Sigmoid colon (tissue), 7 donors: ENCODE measurements at places on chromosomes 13 and 19. TPM values are rescaled to one million over a fixed set of nuclear protein-coding genes. Genes with fewer than 3 reads are reported as not detected.

- DNase-seq = no peak
- no peak overlapping the region for H3K4me3 ChIP-seq
- H3K27me3 ChIP-seq = no peaks in the 10 kb centered on the region
- no peaks in the 10 kb centered on the region for H3K36me3 ChIP-seq
- H3K27ac ChIP-seq = no peak overlapping the region
Measured at GRCh38 chr13:93797463-93797862, 570.9 kb downstream of the GPC6 start.

GRCh38 chr19:48591021-48591420, 15.5 kb upstream of the SPACA4 start:
- no peak overlapping the region for H3K4me3 ChIP-seq
- H3K4me1 ChIP-seq = peaks cover 5% of the 10 kb centered on the region
- H3K27ac ChIP-seq = no peak overlapping the region
- no peaks in the 10 kb centered on the region for H3K36me3 ChIP-seq
- no peak for DNase-seq

Gene JSRP1
- polyA plus RNA-seq = 1.0 TPM

GRCh38 chr19:38319421-38320258, at the start of gene KCNK6:
Gene KCNK6 (plus strand): TSS chr19:38319845. CDS start chr19:38319951, 106 bp downstream.
- H3K27ac ChIP-seq = peak within 1 kb of the TSS; percentile 98
- H3K4me1 ChIP-seq = no peaks in the 10 kb centered on the region
- no peaks in the 10 kb centered on the region for H3K27me3 ChIP-seq
- no peaks in the 10 kb centered on the region for H3K36me3 ChIP-seq

GRCh38 chr19:3517638-3518037, 11.5 kb downstream of the FZR1 start:
- H3K27ac ChIP-seq = no peak overlapping the region
- no peaks in the 10 kb centered on the region for H3K36me3 ChIP-seq
- no peaks in the 10 kb centered on the region for H3K27me3 ChIP-seq
- DNase-seq = no peak

Gene SLC1A6
- 0.06 TPM for polyA plus RNA-seq

Gene SIGLEC6
- 0.64 TPM for polyA plus RNA-seq

DNA sequence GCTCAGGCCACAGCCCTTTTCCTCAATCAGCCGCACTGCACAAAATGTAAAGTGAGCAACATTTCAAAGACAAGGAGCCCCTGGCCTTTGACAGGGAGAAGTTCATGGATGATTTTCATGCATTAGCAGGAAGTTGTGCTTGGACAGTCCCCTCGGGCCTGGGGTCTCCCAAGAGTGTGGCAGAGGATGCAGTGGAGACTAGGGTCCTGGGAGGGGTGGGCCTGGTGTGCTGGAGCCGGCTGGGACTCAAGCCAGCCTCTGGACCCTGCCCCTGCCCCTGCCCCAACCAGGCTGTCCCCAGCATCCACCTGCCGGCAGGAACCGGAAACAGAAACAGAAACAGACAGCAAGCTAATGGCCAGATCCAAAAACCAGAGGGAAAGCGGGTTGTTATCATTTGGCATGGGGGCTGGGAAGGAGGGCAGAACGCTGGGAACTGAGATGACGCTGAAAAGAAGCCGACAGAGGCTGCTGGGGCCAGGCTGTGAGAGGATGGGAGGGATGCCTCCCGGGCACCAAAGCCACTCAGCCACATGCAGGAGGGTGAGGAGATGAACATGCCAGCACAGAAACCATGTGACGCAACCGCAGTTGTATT, 2.3 kb downstream of the GAS6 start:
- no peaks in the 10 kb centered on the region for H3K27me3 ChIP-seq
- H3K27ac ChIP-seq = peak overlapping the region; percentile 93
- no peaks in the 10 kb centered on the region for H3K36me3 ChIP-seq
- no peak overlapping the region for H3K4me3 ChIP-seq

DNA sequence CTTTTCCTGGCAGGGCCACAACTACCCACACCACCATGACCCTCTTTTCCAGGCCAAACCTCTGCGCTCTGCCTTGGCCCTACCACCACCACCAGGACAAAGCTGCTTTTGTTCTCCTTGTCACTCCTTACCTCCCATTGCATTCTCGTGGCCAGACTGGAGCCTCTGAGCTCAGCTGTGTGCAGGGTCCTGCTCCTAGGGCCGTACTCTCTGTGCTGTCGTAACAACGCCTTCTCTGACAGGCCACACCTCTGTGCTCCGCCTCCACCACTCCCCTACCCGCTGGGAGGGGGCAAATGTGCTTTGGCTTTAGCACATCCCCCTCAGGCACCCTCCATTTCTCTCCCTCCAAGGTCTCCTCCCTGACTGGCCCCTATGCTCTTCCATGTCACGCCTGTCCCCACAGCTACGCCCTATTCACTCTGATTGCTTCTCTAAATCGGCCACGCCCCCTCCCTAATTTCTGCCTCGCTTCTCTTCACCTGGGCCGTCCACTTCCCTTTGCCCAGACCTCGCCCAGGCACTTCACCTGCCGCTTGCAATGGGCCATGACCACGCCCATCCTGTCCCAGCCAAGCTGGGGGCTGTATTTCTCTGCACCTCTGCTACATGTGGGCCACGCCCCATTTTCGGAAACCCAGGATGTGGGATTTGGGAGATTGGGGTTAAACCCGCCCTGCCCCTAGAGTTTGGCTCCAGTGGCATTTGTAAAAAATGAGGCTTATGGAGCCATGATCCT, 472.3 kb downstream of the KLF12 start:
- H3K27me3 ChIP-seq = no peaks in the 10 kb centered on the region
- no peak overlapping the region for H3K4me3 ChIP-seq
- DNase-seq = no peak
- no peak overlapping the region for H3K27ac ChIP-seq
- no peaks in the 10 kb centered on the region for H3K36me3 ChIP-seq

Gene PLK5
- polyA plus RNA-seq = not detected

GRCh38 chr13:26529441-26529840, 28.0 kb upstream of the WASF3 start:
- H3K27me3 ChIP-seq = no peaks in the 10 kb centered on the region
- DNase-seq = no peak
- no peak overlapping the region for H3K27ac ChIP-seq
- no peak overlapping the region for H3K4me3 ChIP-seq
- H3K36me3 ChIP-seq = no peaks in the 10 kb centered on the region
- H3K4me1 ChIP-seq = no peaks in the 10 kb centered on the region

- H3K36me3 ChIP-seq = no peaks in the 10 kb centered on the region
- no peak overlapping the region for H3K27ac ChIP-seq
- H3K27me3 ChIP-seq = no peaks in the 10 kb centered on the region
- H3K4me3 ChIP-seq = no peak overlapping the region
Measured at GRCh38 chr13:39596685-39597084, 6.3 kb downstream of the LHFPL6 start.

Gene SYCN
- polyA plus RNA-seq = not detected

GRCh38 chr13:111864566-111864965, 202.4 kb upstream of the SOX1 start:
- H3K36me3 ChIP-seq = no peaks in the 10 kb centered on the region
- H3K4me1 ChIP-seq = no peaks in the 10 kb centered on the region
- no peaks in the 10 kb centered on the region for H3K27me3 ChIP-seq
- H3K27ac ChIP-seq = no peak overlapping the region
- no peak overlapping the region for H3K4me3 ChIP-seq
- no peak for DNase-seq

Gene SAMD4B
- polyA plus RNA-seq = 79.4 TPM

GRCh38 chr13:70666883-70667556, 558.8 kb upstream of the KLHL1 start:
- H3K27me3 ChIP-seq = no peaks in the 10 kb centered on the region
- H3K4me1 ChIP-seq = no peaks in the 10 kb centered on the region
- no peak overlapping the region for H3K4me3 ChIP-seq
- H3K27ac ChIP-seq = no peak overlapping the region
- no peak for DNase-seq

Gene STOML3
- 0.23 TPM for polyA plus RNA-seq

DNA sequence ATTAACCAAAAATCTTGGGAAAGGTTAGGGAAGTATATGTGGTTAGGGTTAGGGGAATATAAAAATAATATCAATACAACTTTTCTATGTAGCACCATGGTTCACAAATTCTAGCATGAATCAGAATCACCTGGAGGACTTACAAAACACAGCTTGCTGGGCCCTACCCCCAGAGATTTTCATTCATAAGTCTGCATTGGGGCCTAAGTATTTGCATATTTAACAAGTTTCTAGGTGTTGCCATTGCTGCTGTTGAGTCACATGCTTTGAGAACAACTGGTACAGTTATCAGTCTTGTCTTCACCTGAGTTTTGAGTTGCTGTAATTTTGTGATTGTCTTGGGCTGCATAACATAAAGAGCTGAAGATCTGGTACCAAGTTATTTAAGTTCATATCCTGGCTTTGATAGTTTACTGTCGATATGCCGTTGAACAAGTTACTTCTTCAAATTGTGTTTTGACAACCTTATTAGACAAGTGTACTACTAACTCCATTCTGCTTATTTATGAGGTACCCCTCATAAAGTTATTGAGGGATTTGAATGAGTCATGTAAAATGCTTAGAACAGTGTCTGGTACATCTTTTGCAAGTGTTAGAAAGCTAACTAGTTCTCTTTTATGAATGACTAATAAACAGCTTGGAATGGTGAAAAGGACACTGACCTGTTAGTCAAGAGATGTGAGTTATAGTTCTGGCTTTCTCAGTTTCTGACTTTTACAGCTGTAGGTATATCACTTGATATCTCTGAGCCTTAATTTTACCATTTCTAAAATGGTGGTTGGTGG, 132.9 kb downstream of the PAN3 start:
- H3K4me1 ChIP-seq = peaks cover 3% of the 10 kb centered on the region
- no peaks in the 10 kb centered on the region for H3K27me3 ChIP-seq
- H3K36me3 ChIP-seq = peaks cover 9% of the 10 kb centered on the region
- no peak overlapping the region for H3K4me3 ChIP-seq

DNA sequence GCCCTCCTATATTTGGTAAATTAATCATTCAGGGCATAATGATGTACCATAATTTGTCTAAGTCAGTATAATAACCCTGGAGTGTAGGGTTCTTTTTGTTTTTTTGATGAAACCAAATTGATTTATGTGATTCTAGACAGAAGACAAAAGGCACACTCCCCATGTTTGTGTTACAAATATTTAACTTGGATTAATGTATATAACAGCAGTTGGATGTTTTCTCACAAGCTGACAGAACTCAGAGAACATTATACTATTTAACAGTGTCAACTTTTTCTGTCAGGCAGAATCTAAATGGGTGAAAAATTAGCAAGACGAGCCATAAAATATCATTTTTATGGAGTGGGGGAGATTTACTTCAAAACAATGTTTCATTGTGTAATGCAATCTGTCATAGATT, 15.2 kb downstream of the CBY2 start:
- H3K36me3 ChIP-seq = no peaks in the 10 kb centered on the region
- H3K4me3 ChIP-seq = no peak overlapping the region
- DNase-seq = no peak
- H3K27me3 ChIP-seq = no peaks in the 10 kb centered on the region
- no peaks in the 10 kb centered on the region for H3K4me1 ChIP-seq

DNA sequence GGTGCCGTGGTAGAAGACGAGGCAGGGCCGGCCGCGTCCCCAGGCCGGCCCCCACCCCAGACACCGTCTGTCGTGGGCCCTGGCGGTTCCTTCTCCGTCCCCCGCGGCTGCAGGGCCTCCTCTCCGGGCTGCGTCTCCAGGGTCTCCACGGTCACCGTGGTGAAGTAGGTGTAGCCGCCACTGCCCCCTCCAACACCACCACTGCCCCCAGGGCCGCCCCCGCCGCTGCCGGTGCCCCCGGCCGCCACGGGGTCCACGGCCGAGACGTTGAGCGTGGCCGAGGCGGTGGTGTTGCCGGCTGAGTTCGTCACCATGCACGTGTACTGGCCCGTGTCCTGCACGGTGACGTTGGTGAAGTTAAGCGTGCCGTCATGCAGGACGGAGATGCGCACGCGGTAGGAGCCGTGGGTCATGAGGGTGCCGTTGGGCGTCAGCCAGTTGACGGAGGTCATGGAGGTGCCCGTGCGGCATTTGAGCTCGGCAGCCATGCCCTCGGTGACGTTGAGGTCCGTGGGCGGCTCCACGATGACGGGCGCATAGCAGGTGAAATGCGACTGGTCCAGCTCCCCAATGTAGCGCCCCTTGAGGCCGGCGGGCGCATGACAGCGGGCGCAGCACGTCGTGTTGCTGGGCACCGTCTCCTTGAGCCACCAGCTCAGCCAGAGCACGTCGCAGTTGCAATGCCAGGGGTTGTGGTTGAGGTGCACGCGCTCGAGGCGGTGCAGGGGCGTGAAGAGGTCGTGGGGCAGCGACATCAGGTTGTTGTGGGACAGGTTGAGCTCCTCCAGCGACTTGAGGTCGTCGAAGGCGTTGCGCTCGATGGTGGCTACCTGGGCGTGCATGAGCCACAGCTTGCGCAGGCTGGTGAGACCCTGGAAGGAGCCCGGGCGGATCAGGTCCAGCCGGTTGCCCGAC, 4.6 kb upstream of the ASPDH start:
- no peaks in the 10 kb centered on the region for H3K36me3 ChIP-seq
- no peak overlapping the region for H3K4me3 ChIP-seq
- H3K4me1 ChIP-seq = no peaks in the 10 kb centered on the region
- DNase-seq = no peak
- no peaks in the 10 kb centered on the region for H3K27me3 ChIP-seq
- no peak overlapping the region for H3K27ac ChIP-seq

DNA sequence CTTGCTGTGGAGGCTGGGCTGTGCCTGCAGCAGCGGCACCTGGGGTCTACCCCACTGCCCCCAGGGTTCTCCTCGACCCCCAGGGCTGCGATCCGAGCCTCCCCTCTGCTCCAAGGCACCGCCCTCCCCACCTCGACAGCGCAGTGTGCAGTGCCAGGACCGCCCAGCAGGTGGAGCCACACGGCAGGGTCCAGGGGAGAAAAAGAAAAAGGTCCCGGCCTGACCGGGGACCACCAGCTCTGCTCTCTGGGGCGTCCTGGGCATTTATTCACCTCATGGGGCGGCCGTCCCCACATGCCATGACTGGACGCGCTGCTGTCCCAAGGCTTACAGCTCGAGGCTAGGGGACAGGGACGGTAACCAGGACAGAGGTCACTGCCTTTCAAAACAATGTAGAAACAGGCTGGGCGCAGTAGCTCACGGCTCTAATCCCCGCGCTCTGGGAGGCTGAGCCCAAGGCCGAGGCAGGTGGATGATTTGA, 10.6 kb downstream of the REXO1 start:
- no peaks in the 10 kb centered on the region for H3K36me3 ChIP-seq
- peak overlapping the region; percentile 7 for H3K27ac ChIP-seq
- DNase-seq = no peak
- no peaks in the 10 kb centered on the region for H3K27me3 ChIP-seq
- H3K4me3 ChIP-seq = no peak overlapping the region

Gene CD22
- polyA plus RNA-seq = 107 TPM

Gene GPC6
- polyA plus RNA-seq = 2.7 TPM

- H3K4me1 ChIP-seq = no peaks in the 10 kb centered on the region
- H3K36me3 ChIP-seq = no peaks in the 10 kb centered on the region
- H3K4me3 ChIP-seq = no peak overlapping the region
- no peak overlapping the region for H3K27ac ChIP-seq
- DNase-seq = no peak
- H3K27me3 ChIP-seq = no peaks in the 10 kb centered on the region
Measured at GRCh38 chr19:9729162-9729561, 39.4 kb downstream of the ZNF846 start.

GRCh38 chr13:98755116-98755515, 2.6 kb upstream of the SLC15A1 start:
- H3K4me3 ChIP-seq = no peak overlapping the region
- no peaks in the 10 kb centered on the region for H3K36me3 ChIP-seq
- no peaks in the 10 kb centered on the region for H3K4me1 ChIP-seq
- no peak for DNase-seq
- peaks cover 29% of the 10 kb centered on the region for H3K27me3 ChIP-seq
- no peak overlapping the region for H3K27ac ChIP-seq

Gene PRX
- polyA plus RNA-seq = 1.8 TPM

- H3K4me3 ChIP-seq = no peak overlapping the region
- no peaks in the 10 kb centered on the region for H3K4me1 ChIP-seq
- no peak for DNase-seq
Measured at GRCh38 chr13:32135056-32135390, 103.4 kb downstream of the FRY start.
